Activated naive CD4-positive, alpha-beta T cell treated with anti-CD3 and anti-CD28 coated beads for 36 hours (primary cell): ENCODE measurements at places on chromosomes 3 and 15.

- H3K4me1 ChIP-seq: peaks cover 8% of the 10 kb centered on the region
- no peak overlapping the region for H3K4me3 ChIP-seq
- H3K36me3 ChIP-seq: peaks cover 19% of the 10 kb centered on the region
These were observed 13.3 kb downstream of the CLK3 start for GRCh38 chr15:74628949-74629348.

DNA sequence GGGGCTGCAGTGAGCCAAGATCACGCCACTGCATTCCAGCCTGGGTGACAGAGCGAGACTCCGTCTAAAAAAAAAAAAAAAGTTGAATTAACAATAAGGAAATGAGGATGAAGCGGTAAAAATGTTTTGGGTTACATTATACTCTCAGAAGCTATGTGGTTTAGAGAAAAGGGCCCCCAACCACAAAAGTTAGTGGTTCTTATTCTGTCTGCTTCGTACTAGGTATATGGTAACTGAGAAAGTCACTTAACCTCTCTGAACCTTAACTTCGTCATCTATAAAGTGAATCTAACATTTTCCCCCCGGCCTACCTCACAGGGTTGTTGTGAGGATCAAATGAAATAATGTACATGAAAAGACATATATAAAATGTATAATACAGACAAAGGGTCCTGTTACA, 38.4 kb upstream of the EHHADH start:
- no peak overlapping the region for H3K4me3 ChIP-seq
- no peaks in the 10 kb centered on the region for H3K4me1 ChIP-seq
- DNase-seq: no peak
- H3K27me3 ChIP-seq: no peaks in the 10 kb centered on the region

GRCh38 chr3:94360987-94361386, 298.1 kb downstream of the NSUN3 start:
- H3K36me3 ChIP-seq: no peaks in the 10 kb centered on the region
- no peak for DNase-seq
- H3K27me3 ChIP-seq: no peaks in the 10 kb centered on the region

GRCh38 chr15:85741662-85742061, 53.1 kb downstream of the KLHL25 start:
- H3K36me3 ChIP-seq: peaks cover 27% of the 10 kb centered on the region
- no peak overlapping the region for H3K4me3 ChIP-seq
- DNase-seq: no peak
- no peaks in the 10 kb centered on the region for H3K4me1 ChIP-seq
- peak overlapping the region; percentile 30 for H3K27ac ChIP-seq

DNA sequence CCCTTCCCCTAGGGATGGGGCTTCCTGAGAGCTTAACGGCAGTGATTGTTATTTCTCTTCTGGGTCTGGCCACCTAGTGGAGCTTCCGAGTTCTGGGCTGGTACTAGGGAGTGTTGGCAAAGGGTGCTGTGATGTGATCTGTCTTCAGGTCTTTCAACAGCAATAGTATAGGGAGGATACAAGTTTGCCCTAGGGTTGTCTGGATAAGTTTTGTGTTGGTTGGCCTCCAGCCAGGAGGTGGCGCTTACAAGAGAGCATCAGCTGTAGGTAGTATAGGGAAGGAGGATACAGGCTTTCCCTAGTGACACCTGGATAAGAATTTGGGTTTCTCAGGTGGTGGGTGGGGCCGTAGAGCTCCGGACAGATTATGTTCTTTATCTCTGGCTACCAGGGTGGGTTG, 19.2 kb upstream of the CPOX start:
- H3K4me3 ChIP-seq: no peak overlapping the region
- no peak overlapping the region for H3K27ac ChIP-seq
- no peaks in the 10 kb centered on the region for H3K27me3 ChIP-seq
- no peaks in the 10 kb centered on the region for H3K4me1 ChIP-seq
- no peaks in the 10 kb centered on the region for H3K36me3 ChIP-seq
